IMR-90 (cell line): ENCODE measurements at places on chromosomes 1 and 21. TPM values are rescaled to one million over a fixed set of nuclear protein-coding genes. Genes with fewer than 3 reads are reported as not detected.

- DNase-seq, result no peak
Measured at GRCh38 chr1:20028125-20028524, 41.9 kb upstream of the PLA2G5 start.

DNA sequence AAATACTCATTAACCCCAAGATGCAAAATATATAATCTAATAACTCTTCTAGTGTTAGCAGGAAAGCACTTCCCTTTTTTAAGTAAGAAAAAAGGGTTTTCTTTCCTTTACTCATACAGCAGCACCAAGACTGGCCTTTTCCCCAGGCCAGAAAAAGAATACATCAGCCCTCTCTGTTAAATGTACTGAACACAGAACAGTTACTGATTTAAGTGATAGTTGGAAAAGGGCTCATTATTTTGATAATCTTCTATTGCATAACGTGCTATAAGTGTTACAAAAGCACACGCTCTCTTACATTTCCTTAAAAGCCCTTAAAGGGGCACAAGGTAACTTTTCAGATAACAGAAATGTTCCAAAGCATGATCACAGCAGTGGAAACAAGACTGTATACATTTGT is 142.9 kb downstream of the TIAM1 start:
- DNase-seq, result no peak

GRCh38 chr21:34227386-34227852 is 136.4 kb upstream of the KCNE2 start:
- peak; percentile 45 for DNase-seq

FAM72C gene
- 1.4 and 1.8 TPM in 2 replicates for polyA plus RNA-seq

- DNase-seq, result no peak
Measured at GRCh38 chr1:204001166-204001901, 71.6 kb upstream of the SOX13 start.

RBM11 gene
- polyA plus RNA-seq, result 0.10 and 0.46 TPM in 2 replicates
